Cardiac septum (tissue), 1 donor: ENCODE measurements at places on chromosomes 5 and 9. TPM values are rescaled to one million over a fixed set of nuclear protein-coding genes. Genes with fewer than 3 reads are reported as not detected.

- DNase-seq = peak; percentile 88
Measured at GRCh38 chr9:113548221-113549041, 84.9 kb downstream of the RGS3 start.

GRCh38 chr5:135137146-135137915, 103.3 kb upstream of the PITX1 start:
- DNase-seq = peak; percentile 60

- no peak for DNase-seq
Measured at GRCh38 chr9:70589571-70590314, 175.3 kb upstream of the KLF9 start.

DNA sequence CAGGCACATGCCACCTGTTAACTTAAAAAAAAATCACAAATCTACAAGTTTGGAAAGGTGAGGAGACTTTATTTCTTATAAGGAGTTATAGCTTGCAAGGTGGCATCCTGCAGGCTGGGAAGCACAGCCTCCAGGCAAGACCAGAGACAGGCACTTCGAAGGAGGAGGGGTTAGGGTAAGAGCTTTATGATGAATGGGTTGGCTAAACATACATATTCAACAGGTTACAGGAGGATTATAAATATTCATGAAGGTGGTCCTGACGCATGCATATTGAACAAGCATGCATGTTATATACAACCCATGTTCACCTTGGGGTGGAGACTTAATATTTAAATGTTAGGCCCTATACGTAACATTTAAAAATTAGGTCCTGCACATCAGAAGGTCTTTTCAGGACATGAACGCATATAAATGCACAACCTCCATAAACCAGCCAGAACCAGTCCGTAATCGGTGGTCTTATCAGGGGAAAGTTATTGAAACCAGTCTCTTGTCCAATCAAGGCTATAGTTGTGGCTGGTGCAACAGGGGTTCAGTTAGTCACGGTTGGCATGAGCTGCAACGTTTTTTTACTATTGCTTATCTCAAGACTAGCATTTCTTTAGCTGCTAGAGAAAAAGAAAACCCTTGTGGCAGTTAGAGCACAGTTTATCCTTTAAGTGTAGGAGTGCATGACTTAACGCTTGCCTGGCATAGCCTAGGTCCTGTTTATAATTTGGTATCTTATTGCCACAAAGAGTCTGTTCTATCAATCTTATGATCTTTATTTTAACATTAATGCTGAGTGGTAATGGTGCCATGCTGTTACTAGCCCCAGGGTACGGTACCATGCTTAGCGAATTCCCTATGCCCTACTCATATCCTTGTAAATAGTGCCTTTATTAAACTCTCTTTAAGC, 72.7 kb downstream of the C9orf57 start:
- DNase-seq = no peak

DNA sequence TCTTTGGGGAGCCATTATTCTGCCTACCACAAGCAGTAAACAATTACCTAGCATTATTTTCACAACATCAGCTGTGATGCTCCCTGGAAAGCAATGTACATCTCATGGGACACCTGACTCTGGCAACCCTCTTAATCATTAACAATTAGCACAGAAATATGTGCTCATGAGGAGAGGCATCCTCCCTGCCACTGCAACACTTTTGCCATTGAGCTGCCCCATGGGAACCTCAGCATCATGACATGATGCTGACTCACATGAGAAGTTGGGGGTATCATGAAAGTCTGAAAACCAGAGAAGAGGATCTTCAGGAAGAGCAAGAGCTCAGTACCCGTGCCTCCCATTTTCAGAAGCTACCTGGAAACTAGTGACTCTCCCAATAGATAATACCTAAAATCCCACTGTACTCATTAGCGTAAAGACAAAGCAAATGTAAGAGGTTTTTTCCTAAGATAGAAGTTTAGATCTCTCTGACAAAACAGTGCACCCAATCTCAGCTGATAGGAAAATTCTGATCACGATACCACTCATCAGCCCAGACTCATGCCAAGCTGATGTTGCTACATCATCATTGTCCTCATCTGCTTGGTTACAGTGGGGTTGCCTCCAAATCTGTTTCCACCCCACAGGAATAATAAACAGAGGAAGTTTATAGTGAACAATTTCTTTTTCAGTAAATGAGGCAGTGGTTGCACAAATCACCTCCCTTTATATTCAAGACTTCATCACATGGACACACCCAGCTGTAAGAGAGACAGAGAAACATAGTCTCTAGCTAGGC, 244.5 kb downstream of the NR2F1-AS1 start:
- DNase-seq = no peak

DNA sequence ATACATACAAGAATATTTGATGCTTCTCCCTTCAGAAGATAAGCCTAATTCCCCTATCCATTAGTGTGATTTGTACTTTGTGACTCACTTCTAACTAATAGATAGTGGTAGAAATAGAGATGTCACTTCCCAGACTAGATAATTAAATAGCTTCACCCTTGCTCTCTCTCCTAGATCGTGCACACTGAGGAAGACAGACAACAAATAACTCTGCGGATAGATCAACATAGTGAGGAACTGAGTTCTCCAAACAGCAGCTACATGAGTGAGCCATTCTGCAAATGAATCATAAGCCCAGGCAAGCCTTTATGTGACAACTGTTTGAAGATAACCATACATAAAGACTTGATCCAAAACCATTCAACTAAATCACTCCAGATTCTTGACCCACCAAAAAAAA, 1083.4 kb upstream of the C9orf72 start:
- no peak for DNase-seq

DNA sequence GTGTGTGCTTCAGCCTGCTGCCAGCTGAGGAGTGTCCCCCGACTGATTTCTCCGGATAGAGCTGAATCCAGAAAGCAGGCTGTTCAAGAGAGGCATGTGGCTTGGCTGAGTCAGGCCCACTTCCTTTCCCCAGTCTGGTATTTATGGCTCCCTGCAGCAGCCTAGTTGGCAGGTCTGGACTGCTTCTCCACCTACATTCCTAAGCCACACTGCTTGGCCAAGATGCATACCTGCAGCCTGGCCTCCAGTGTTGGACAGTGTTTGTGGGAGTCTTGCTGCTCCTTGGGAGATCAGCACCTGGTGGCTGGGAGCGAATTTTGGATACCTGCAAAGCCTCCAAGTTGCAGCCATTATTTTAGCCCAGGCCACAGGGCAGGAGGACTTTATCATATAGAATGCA, 670.8 kb downstream of the ACTL7B start:
- DNase-seq = no peak

DNA sequence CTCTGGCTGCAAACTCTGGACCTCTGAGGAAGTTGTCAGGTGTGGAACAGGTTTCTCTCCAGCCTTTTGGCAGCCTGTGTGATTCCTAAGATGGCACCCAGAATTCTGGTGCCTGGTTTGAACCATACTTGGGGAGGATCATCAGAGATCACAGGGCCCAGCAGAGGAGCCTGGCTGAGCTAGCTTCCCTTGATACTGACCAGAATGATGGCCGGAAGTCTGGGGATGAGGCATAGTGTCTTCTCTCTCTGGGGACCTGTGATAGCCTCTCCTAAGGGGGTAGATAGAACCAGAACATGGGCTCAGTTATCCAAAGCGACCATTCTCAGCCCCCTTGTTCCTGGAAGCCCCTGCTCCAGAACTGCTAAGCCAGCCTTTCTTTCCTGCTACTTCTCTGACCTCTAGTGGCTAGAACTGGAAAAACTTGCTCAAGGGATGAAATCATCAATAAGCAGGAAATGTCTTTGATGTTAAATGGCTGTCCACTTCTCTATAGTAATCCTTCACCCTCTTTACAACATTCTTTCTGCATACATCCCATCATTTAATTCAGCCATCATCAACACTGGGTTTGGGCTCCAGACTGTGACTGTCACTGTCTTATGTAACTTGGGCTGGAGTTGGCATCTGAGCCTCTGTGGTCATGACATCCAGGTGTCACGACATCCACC, 55.1 kb downstream of the C9orf152 start:
- DNase-seq = no peak

Gene TNFSF8
- total RNA-seq = 0.86 TPM

Gene C5orf15
- 22.5 TPM for total RNA-seq

Gene FGFR4
- 0.40 TPM for total RNA-seq
